ENCODE measurements at places on chromosomes 7 and 10. TPM values are rescaled to one million over a fixed set of nuclear protein-coding genes. Genes with fewer than 3 reads are reported as not detected.

Gene CAMK2B
- total RNA-seq: 1.1 TPM

Gene RARRES2
- not detected for total RNA-seq

Gene MACROH2A2
- total RNA-seq: 0.66 TPM

Gene MMD2
- not detected for total RNA-seq

Gene HPSE2
- total RNA-seq: not detected

Gene C10orf62
- not detected for total RNA-seq

Gene FAM149B1
- total RNA-seq: 24.9 TPM

Gene PRPS1L1
- total RNA-seq: not detected

Gene SNX10
- total RNA-seq: 0.80 TPM

Gene APBB1IP
- total RNA-seq: not detected

Gene TCERG1L
- not detected for total RNA-seq

Gene GLI3
- 7.7 TPM for total RNA-seq

Gene ASB4
- not detected for total RNA-seq

Gene ABCB4
- total RNA-seq: not detected

Gene TMEM178B
- not detected for total RNA-seq

Gene SUGCT
- total RNA-seq: 1.8 TPM

Gene SPDYE9
- total RNA-seq: not detected

Gene FAM25A
- total RNA-seq: not detected

Gene CACNB2
- total RNA-seq: not detected

Gene GRID2IP
- not detected for total RNA-seq

Gene TSPAN13
- total RNA-seq: 25.4 TPM

Gene HTR5A
- not detected for total RNA-seq

Gene HIP1
- total RNA-seq: 43.2 TPM

Gene SERPINE1
- 1,853 TPM for total RNA-seq

Gene FRMPD2
- 0.07 TPM for total RNA-seq

Gene GNB2
- 94.3 TPM for total RNA-seq

Gene ZNF679
- total RNA-seq: not detected

Gene LRRC61
- 0.13 TPM for total RNA-seq

Gene SH2B2
- total RNA-seq: 0.93 TPM

Gene SEMA3E
- total RNA-seq: 0.29 TPM

Gene MUC12
- not detected for total RNA-seq

Gene CYP26A1
- total RNA-seq: 0.40 TPM

Gene POLR2J2
- 7.7 TPM for total RNA-seq

Gene CHCHD2
- total RNA-seq: 318 TPM

Gene GFRA1
- not detected for total RNA-seq

Gene TMEM176A
- not detected for total RNA-seq

Gene TYSND1
- total RNA-seq: 5.2 TPM

Gene SHTN1
- 20.7 TPM for total RNA-seq

Gene ZKSCAN1
- total RNA-seq: 40.4 TPM

Gene WDR86
- not detected for total RNA-seq

Gene AKR1C8
- not detected for total RNA-seq

Gene FFAR4
- not detected for total RNA-seq

Gene ANKRD61
- 0.22 TPM for total RNA-seq

Gene TDRD1
- not detected for total RNA-seq

Gene SLC13A4
- total RNA-seq: not detected

Gene ZNF485
- total RNA-seq: 2.4 TPM

Gene TRIL
- total RNA-seq: under 0.01 TPM

Gene RBP3
- not detected for total RNA-seq

Gene ZNF488
- total RNA-seq: not detected

All from thoracic aorta endothelial cell (primary cell).